ENCODE measurements at places on chromosomes 4 and X. TPM values are rescaled to one million over a fixed set of nuclear protein-coding genes. Genes with fewer than 3 reads are reported as not detected.

Gene CYSLTR1
- total RNA-seq, result not detected

Gene RTL3
- total RNA-seq, result 1.2 TPM

DNA sequence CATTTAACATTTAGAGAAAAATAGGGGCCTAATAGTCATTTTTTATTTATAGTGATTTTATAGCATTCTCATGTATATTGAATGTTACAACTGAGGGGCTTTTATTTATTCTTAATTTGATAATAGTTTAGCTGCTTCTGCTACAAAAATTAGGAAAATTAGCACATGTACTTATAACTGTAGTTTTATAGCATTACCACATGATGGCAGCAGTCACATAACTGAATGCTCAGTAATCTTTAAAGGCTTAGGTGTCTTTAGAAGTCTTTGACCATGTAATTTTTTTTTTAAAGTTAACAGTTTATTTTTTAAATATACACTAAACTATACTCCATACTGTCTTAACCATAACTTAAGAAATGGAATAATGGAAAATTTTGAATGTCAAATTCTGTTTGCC lies 136.6 kb downstream of the STAG2 start:
- DNase-seq, result peak; percentile 0

- DNase-seq, result no peak
Observed at GRCh38 chr4:905485-906338, 26.4 kb downstream of the GAK start.

GRCh38 chrX:22057667-22058066 lies 25.5 kb downstream of the PHEX start:
- no peak for DNase-seq

- no peak for DNase-seq
Observed at GRCh38 chr4:79899481-79899880, 173.5 kb downstream of the ANTXR2 start.

GRCh38 chrX:112819008-112819640 lies 21.5 kb downstream of the AMOT start:
- peak; percentile 14 for DNase-seq

GRCh38 chrX:70504772-70505450 lies 60.3 kb downstream of the DLG3 start:
- DNase-seq, result no peak

DNA sequence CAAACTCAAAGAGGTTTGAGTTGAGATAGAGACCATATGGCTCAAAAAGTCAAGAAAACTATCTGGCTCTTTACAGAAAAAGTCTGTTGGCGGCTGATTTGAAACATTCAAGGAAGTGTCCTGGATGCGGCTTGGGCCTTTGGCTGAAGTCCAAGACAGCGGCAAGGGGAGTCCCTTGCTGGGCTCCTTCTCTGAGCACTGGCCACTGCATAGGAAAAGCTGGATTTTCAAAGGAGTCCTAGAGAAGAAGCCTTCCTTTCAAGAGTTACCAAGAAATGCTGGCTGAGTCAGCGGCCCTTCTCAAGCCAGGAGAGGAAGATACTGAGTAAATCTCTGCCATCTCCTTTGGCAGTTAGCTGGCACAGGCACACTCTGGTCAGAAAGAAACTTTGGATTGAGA lies 12.1 kb downstream of the APLN start:
- peak; percentile 57 for DNase-seq

DNA sequence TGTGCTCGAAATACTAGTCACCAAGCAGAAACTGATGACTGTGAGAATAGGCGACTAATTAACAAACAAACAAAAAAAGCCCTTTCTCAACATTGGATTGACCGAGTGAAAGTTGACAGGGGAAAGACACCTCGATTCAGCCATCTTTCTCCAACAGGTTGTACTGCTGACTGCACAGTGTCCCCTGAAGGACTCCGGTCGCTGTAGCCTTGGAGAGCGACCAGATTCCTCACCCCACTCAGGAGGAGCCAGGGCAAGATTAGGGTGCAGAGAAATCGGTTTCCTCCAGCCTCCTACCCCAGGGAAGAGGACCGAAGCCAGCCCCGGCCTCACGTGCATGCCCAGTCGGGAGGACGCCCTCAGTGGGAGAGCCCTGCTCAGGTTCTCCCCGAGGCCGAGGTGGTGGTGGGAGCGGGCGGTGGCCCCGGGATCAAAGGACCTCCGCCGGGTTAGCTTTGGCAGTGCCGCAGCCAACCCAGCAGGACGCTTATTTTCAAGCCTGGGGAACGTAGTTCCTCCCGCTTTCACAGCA lies 1.1 kb upstream of the RAP1GDS1 start:
- DNase-seq, result no peak

DNA sequence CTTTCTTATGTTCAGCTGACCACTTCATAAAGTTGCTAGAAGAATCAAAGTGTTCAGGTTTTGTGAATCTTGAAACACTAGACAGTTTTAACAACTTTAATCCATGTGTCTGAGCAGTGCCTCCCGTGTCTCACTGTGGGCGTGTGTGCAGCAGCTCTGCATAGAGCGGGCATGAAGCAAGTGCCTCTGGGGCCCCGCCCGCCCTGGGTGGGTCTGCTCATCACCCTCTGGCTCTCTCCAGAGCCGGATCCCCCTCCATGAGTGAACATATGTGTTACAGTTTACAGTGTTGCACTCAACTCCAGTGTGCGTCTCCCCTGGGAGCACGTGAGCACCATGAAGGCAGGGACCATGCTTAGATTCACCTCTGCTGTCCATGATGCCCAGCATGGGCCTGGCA lies 37.6 kb upstream of the CRMP1 start:
- no peak for DNase-seq

DNA sequence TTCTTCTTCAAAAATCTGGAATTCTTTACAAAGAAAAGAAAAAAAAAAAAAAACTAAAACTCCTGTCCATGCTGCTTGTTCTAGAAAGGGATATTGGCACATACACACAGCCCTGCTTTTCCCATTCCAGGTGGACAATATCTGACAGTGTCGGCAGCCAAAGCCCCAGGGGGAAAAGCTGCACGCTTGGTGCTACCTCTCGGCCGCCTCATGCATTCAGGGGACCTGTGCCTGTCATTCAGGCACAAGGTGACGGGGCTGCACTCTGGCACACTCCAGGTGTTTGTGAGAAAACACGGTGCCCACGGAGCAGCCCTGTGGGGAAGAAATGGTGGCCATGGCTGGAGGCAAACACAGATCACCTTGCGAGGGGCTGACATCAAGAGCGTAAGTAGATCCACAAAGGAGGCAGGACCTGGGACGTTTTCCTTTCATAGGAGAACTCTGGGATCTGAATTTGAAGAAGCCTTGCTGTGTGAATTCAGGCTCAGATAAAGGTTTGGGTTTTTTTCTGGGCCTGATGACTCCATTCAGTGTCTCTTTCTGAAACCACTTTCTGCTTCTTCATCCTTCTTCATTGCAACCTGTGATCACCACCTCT lies 71.9 kb downstream of the NPNT start:
- DNase-seq, result no peak

DNA sequence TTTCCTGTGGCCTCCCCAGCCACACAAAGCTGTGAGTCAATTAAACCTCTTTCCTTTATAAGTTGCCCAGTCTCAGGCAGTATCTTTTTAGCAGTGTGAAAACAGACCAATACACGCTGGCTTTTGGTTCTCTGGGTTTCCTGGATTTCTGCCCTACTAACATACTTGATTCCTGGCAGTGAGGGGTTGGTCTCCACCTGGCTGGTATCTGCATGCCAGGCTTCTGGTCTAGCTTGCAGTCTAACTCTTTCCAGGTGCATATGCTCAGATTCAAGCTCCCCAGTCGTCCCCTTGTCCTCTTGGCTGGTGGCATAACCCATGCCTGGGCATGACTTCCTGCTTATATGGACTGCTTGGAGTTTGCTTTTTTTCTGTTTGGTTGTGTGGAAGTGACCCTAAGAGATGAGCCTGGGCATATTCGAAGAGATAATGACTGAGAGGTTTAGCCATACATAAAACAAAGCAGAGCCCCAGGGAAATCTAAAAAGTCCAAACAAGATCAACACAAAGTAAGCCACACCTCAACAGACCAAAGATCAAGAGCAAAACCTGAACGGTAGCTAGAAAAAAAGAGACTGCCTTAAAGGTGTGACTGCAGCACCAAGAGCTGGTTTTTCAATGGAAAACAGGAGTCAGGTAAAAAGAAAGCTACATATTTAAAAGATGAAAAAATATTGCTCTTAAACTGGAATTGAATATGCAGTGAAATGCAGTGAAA lies 102.1 kb upstream of the STS start:
- DNase-seq, result no peak

All from HT1080 (cell line).